SK-N-MC (cell line): ENCODE measurements at places on chromosomes 2 and 18.
A peak's percentile ranks its signal among the peaks of the same experiment; 100 is the strongest.

DNA sequence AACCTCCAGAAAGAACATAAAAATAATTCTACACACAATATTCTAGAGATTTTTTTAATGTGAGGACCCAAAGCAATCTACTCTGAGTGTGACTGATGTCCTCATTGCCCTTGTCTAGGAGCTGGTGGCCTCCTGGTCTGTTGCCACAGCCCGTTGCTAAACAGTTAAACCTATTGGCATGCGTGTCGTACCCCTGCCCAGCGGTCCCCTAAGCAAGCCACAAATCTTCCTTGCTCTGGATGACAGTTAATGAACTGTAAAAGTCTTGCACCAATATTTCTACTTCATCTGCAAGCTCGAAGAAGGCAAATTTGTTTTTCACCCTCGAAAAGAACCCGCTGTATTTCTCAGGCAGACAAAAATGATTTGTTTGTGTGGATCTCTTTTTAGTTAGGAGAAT, 489.1 kb upstream of the MEX3C start:
- DNase-seq: no peak

- DNase-seq: no peak
These were observed 284.6 kb upstream of the UBE2E3 start for GRCh38 chr2:180695586-180696401.

DNA sequence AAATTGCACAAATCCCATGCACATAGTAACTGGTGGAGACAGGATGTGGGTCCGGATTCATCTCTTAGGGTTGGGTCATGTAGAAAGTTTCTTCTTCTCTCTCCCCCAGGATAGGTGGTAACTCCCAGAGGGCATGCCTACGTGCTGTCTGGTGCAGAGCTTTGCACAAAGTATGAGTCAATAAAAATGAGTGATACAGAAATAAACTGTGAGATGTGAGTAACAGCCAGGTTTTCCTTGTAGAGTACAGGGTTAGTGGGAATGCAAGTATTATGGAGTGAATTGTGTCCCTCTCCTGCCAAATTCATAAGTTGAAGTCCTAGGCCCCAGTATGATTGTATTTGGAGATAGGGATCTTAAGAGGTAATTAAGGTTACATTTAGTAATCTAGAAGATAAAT, 289.4 kb downstream of the ALK start:
- DNase-seq: no peak

DNA sequence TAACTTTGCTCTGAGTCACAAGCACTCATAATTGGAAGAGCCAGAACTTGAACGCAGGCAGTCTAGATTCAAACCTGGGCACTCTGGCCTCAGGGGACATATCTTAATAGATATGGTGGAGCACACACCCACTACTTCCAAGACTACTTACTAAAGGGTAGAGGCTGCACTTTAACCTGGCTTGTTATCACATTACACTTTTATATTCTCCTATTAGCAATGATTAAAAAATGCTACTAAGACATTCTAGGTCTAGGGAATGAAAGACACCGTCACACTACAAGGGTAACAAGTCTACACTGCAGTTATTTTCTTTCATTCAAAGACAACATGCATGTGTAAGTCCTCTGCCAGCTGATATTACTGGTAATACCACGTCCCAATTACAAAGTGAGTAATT, 258.8 kb downstream of the ZNF521 start:
- DNase-seq: no peak

- no peak for DNase-seq
These were observed 144.4 kb downstream of the PTPRM start for GRCh38 chr18:7711495-7711894.

GRCh38 chr2:143345887-143346787, 216.9 kb downstream of the ARHGAP15 start:
- no peak for DNase-seq

DNA sequence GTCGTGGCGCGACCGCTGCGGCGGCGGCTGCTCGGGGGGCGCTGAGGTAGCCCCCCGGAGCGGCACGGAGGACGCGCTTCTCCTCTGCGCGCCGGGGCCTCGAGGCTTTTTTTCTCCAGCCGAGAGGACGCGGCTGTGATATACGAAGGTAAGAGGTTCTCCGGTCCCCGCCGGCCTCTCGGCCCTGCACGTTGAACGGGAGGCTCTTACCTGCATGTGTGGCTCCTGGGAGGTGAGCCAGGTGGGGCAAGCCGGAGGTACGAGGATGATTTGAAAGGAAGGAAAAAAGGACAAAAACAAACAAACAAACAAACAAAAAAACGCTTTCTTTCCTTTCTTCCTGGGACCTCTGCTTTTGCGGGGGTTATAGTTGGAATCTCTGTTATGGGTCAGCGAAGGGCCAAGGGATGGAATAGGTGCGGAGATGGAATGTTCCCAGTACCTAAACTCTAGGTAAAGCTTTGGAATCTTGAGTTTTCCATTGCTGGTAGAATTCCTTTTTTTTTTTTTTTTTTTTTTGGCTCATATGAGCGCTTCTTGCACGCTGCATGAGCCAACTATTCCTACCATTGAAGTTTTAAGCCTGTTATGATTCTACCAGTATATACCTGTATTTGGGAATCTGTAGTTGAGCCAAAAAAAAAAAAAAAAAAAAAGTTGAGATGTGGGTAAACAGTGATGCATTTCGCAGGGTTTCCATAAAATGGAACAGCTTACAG, 674 bp downstream of the PTPN4 start:
- DNase-seq: no peak

GRCh38 chr2:43995733-43996533, at the start of gene LRPPRC:
Gene LRPPRC (minus strand): TSS chr2:43995989. CDS start chr2:43995947, 42 bp downstream.
- DNase-seq: peak; percentile 92

DNA sequence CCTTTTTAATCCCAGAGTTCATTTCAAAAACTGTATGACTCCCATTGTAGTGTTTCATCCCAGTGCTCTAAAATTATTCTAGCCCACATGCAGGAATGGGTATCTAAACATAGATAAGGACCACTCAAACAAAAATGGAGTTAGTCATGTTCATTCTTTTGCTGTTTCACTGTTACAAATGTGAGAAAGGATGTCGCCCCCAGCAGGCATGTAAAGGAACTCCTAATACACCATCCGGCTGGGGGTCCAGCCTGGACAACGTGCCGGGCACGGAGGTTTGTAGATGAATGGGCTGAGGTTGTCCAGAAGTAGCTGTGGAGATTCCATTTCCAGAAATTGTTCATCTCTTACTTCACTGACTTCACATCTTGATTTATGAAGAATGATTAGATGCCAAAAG, 101.9 kb upstream of the RAB12 start:
- DNase-seq: no peak

GRCh38 chr2:204434660-204435462, 110.4 kb upstream of the PARD3B start:
- DNase-seq: no peak

- no peak for DNase-seq
These were observed 51.3 kb downstream of the THNSL2 start for GRCh38 chr2:88221365-88221942.

GRCh38 chr2:239396881-239397681, 3.7 kb downstream of the HDAC4 start:
- DNase-seq: no peak

DNA sequence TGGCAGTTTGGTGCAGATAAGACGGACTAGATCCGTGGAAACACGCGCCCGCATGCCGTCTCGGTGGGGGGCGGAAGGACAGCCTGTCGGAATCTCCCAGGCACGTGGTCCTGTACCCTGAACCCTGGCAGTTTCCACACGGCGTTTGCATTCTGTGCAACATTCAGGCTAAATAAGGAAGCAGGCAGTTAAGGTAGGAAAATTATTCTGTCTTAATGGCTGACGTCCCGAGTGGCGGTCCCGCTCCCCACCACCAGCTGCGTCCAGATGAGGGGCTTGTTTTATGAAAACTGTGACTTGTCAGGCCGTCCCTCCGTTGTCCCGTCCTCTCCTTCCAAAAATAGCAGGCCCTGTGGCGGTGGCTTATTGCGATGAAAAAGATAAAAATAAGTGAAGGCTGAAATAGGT, 120.2 kb downstream of the NFATC1 start:
- no peak for DNase-seq

DNA sequence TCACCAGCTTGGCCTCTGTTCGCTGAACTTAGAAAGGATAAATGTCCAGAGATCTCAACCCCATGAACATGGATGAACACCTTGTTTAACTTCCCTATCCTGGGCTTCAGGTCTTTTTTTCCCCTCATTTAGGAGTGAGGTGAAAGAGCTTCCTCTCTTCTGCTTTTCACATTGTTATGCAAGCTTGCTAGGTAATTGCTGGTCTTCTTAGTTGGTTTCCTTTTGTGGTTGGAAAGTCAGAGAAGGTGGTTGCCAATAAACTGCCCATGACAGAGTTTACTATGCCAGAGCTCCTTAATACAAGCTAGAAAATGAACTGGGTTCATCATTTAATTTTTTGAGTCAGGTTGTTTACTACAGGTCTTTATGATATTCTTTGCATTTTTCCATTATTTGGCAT, 16.6 kb downstream of the SLC9A4 start:
- DNase-seq: no peak

DNA sequence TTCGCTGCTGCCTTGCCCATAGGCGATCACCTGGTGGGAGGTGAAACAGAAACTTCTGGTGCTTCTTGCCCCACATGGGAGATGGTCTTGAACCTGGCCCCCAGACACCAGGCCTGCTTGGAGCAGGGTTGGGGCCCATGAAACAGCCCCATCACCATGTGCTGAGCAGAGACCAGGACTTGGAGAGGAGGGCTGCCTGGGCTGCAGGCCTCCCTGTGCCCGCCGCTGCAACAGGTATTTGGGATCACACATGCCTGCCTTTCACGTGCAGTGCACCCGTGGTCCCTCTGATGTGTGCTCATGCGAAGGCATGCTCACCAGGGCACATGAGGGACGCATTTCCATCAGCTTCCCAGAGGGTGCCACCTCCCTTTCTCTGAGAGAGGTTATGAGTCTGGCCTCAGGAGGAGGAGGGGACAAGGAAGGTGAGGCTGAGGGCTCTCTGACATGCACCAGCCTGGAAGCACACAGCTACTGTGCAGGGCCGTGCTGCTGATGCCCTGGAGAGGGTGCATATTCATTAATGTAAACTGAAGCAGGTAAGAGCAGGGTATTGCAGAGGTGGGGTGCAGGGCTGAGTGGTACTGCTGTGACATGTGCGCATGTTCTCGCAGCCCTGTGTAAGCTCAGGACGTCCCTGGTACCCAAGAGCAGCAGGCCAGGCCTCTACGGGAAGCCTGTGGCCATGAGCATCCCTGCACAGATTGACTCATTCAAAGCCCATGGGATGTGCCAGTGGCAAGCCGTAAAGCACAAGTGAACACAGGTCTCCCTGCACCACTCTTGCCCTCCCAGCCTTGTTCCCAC, 4.2 kb upstream of the OXER1 start:
- DNase-seq: no peak

DNA sequence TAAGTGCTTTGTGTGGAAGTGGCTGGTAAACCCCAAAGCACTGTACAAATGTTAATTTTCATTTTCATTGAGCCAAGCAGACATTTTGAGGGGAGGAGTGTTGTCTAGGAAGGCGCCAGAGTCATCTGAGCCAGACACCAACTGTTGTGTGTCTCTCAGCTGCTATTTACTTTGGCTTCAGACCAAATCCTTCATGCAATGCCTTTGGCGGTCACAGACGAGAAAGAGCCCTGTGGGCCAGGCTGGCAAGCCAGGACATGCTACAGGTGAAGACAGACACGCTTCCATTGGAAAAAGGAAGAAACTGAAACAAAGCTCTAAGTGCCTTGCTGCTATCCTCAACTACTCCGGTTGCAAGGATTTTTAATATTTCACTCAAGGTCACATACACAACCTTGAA, 115.4 kb upstream of the CDC42EP3 start:
- DNase-seq: no peak

DNA sequence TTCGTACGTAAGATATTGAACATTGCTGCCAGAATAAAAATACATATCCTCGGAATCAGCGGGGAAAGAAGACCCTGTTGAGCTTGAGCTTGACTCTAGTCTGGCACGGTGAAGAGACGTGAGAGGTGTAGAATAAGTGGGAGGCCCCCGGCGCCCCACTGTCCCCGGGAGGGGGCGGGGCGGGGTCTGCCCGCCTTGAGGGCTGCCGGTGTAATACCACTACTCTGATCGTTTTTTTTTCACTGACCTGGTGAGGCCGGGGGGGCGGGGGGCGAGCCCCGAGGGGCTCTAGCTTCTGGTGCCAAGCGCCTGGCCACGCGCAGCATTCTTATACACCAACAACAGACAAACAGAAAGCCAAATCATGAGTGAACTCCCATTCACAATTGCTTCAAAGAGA, 324.0 kb upstream of the REG3G start:
- no peak for DNase-seq

DNA sequence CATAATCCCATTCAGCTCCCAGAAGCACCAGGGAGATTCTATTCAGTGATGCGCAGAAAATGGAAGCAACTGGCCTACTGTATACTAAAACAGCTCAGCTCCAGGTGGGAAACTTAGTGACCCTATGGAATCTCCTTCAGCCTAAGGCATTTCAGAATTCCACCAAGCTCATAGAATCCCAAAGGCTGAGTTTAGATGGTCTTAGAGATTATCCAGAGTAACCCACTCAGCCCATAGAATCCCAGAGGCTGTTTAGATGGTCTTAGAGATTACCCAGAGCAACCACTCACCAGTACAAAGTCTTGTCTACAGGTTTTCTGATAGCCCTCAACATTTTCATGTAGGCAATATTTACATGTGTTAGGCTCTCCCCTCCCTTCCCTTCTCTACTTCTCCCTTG, 232.0 kb upstream of the SLC14A2 start:
- no peak for DNase-seq

DNA sequence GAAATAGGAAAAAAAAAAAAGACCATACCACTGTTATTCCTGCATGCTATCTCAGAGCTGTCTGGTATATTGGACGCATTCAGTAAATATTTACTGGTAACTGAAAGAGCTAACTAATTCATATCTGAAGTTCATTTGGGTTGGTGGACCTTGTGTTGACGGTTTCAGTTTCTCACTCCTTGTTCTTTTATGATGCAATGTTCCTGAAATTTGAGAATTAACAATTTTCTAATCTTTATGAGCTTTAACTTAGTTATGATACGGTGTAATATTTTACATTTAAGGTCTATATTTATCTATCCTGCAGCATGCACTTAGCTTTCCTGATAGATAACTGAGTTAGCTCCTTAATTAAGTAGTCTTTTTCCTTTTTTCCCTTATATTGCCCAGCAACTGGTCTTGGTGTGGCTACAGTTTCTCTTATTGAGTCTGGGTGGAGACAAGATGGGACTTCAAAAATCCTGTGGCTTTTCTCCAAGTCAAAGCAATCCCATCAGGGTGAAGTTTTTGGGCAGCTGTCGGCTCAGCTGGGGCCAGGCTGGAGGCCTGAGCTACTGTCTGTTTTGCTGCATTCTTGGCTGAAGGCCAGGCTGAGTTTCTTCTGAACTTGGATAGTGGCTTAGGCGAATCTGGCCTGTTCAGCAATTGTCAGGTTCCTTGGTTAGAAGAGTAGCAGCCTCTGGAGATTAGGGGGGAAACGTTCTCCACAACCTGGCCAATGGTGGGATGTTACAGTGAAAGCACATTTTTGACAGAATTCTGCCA, 78.4 kb upstream of the MEX3C start:
- DNase-seq: no peak

- no peak for DNase-seq
These were observed 71.2 kb upstream of the FOSL2 start for GRCh38 chr2:28321426-28321825.

- no peak for DNase-seq
These were observed 28.9 kb downstream of the KCNK3 start for GRCh38 chr2:26721115-26722032.
